CD4-positive, CD25-positive, alpha-beta regulatory T cell (primary cell): ENCODE measurements at places on chromosomes 7 and 10. TPM values are rescaled to one million over a fixed set of nuclear protein-coding genes. Genes with fewer than 3 reads are reported as not detected.

Gene FBXO24
- not detected for total RNA-seq

Gene HOXA4
- total RNA-seq = not detected

Gene TRPV5
- total RNA-seq = not detected

- no peak for DNase-seq
- no peaks in the 10 kb centered on the region for H3K27me3 ChIP-seq
- H3K4me3 ChIP-seq = no peak overlapping the region
Measured at GRCh38 chr7:82726038-82726800, 282.6 kb upstream of the CACNA2D1 start.

Gene OR2A12
- total RNA-seq = not detected

- peak overlapping the region; percentile 91 for H3K27ac ChIP-seq
- H3K36me3 ChIP-seq = peaks cover 15% of the 10 kb centered on the region
- no peaks in the 10 kb centered on the region for H3K27me3 ChIP-seq
- H3K4me3 ChIP-seq = peak overlapping the region; percentile 95
- no peak for DNase-seq
Measured at GRCh38 chr10:70169011-70169410, 1.3 kb downstream of the SAR1A start.

GRCh38 chr7:88090671-88091070 is 129.2 kb downstream of the SRI start:
- H3K4me3 ChIP-seq = no peak overlapping the region
- no peaks in the 10 kb centered on the region for H3K4me1 ChIP-seq
- DNase-seq = no peak
- no peaks in the 10 kb centered on the region for H3K27me3 ChIP-seq

Gene RGR
- total RNA-seq = not detected
